ENCODE measurements at places on chromosomes 7 and 10. TPM values are rescaled to one million over a fixed set of nuclear protein-coding genes. Genes with fewer than 3 reads are reported as not detected.

PHTF2 gene
- 44.5 TPM for polyA plus RNA-seq

HOXA6 gene
- 1.3 TPM for polyA plus RNA-seq

STEAP4 gene
- not detected for polyA plus RNA-seq

AGMO gene
- polyA plus RNA-seq: 0.10 TPM

UCMA gene
- not detected for polyA plus RNA-seq

PHYH gene
- polyA plus RNA-seq: 16.7 TPM

DNA sequence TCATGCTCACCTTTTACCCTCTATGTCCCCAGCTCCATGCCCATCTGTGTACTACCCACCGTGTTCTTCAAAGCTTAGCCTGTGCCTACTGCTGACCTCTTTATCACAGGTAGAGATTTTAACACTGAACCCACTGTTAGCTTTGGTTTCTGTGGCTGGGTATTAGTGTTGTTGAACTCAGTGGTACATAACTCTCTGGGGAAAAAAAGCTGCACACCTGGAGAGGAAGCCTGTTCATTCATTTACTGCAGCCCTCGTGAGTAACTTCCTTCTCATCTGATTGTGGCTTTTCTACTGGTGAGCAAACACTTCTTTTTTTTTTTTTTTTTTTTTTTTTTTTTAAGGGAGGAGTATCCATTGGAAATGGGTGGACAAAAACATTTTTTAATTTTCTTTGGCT, 326.3 kb downstream of the CCSER2 start:
- DNase-seq: no peak

- DNase-seq: no peak
These were observed 11.7 kb downstream of the TLL2 start for GRCh38 chr10:96501985-96502384.

- no peak for DNase-seq
These were observed 12.7 kb upstream of the PURB start for GRCh38 chr7:44898039-44898438.

- DNase-seq: no peak
These were observed 66.8 kb downstream of the DNAJC12 start for GRCh38 chr10:67771200-67771599.

GRCh38 chr10:58967551-58968388, 208.7 kb upstream of the PHYHIPL start:
- no peak for DNase-seq

- peak; percentile 29 for DNase-seq
These were observed 148.6 kb upstream of the FAM3C start for GRCh38 chr7:121544726-121545125.

- no peak for DNase-seq
These were observed 43.7 kb downstream of the PFKP start for GRCh38 chr10:3110782-3111620.

DNA sequence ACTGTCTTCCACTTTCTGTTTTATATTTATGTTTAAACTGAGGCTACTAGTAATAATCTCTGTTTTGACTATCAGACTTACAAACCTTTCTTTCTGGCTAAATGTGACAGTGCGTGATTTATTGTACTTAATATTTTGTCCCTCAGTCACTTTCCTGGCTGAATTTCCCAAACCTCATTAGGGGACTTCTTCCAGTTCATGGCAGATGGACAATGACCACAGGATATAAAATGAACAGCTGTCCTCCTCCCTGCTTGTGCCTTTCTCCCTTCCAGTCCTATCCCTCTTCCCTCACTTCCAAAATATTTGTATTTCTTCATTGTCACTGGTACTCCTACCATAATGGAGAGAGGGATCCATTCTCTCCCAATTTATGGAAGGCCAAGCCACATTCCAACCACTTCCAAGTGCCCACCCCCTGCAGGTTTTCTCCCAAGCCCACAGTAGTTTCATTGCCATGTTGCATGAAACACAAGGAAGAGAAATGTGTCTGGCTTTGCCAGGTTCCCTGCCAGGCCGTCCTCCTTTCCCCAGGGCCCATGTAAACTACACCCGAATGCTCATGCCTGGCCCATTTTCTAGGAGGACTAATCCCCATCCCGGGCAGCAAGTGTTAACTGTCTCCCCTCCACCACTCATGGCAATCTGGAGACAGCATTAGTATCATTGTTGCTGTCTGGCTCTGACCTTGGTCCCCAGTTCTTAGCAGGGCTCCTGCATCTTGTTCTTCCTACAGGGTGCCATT, 269.5 kb upstream of the SLC26A5 start:
- DNase-seq: no peak

- DNase-seq: no peak
These were observed 23.3 kb upstream of the CSGALNACT2 start for GRCh38 chr10:43114743-43115611.

GRCh38 chr7:16400893-16401275, 20.5 kb downstream of the CRPPA start:
- DNase-seq: no peak

DNA sequence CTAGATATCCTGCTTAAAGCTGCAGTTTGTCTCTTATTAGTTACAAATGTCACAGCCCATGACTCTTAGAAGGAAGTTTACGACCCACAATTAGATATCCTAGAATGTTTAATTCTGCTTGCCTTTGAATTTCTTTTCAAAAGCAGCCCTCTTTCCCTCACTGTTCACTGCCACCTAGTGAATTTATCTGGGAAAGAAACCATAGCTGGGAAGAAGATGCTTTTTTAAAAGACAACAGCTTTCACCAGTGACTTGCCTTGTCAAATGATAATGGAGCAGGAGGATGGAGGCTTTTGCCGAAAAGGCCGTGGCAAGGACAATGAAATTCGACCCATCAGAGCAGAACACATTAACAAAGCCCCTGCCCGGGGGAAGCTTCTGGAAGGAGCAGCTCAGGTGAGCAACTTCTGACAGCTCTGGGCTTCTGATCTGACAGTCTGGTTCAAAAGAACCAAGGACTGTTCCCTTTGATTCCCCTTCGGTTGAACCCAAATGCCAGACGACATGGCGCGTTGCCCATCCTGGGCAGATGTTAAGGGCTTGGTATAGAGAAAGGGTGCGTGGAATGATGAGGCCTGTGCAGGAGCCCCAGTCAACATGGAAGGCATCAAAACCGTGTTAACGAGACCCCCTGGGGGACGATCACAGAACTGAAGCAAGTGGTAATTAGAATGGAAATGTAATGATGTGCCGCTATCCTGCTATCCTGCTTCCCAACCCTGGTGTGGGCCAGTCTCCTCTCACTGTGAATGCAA, 236.8 kb downstream of the FRMD4A start:
- DNase-seq: peak; percentile 24

- no peak for DNase-seq
These were observed 149.3 kb downstream of the KLF6 start for GRCh38 chr10:3635697-3636096.
